ENCODE measurements at places on chromosomes 13 and 19. TPM values are rescaled to one million over a fixed set of nuclear protein-coding genes. Genes with fewer than 3 reads are reported as not detected.

GRCh38 chr19:246551-246950 lies 44.7 kb downstream of the PLPP2 start:
- no peak for DNase-seq

DNA sequence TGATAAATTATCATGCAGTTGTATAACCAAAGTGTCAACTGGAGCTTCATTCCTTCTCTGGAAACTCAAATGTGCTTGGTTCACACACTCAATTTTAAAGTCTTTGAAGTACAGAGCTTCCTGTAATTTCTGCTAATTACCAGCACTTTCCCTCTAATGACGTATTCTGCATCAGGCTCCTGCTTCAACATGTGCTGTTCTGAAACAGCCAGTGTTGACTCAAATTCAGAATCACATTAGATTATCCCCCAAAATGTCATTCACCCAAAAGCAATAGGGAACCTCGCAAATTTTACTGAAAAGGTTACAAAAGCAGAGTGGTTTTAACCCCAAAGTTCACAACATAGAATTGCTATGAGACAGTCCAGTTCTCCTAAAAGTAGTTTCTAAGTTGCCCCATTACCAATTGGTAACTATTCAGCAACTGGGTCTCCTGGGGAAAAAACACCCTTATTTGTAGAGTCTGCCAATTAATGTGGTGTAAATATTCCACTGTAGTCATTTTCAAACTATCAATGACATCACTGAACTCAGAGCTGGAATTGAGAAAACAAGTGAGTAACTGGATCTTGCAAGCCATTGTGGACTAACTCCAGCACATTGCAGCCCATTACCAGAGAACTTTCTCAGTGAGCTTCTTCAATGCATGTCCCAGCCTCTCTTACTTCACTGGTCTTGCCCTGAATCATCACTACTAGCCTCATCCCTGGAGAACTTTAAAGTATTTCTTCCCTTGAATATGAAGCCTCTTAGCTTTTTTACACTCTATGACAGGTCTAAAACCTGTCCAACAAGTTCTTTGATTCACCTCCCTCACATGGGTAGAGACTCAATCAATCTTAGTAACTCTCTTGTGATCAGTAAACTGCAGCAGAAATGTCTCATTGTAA lies 955.4 kb downstream of the EFNB2 start:
- DNase-seq = no peak

DNA sequence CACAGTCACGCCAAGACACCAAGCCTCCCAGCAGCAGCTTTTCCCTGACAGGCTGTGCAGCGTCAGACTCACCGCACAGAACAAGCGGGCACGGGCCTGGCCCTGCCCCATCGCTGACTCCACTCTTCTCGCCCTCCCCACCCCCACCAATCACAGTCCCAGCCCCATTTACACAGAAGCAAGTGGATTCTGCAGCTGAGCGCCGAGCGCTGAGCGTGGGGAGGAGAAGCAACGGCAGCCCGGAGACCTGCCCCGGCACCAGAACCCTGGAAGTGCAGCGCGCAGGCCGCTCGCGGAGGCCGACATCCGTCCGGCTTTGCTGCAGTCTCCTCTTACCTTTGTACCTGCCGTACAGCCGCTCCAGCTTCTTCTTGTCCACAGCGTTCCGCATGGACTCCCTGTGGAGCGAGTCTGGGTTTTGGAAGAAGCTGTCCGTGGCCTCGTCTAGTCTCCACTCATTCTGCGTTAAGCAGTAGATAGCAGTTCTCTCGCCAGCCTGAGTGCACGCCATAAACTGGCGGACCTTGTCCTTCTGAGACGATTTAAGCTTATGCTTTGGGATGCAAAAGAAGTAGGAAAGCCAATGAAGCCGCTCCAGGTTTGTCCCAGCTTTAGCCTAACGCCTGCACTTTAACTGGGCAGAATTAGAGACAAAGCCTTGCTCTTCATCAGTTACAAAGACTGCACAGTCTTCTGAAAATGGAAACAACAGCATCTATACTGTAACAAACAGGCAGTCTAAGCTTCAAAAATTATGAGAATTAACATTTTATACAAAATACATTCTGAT lies 6.8 kb downstream of the DCUN1D2 start:
- DNase-seq = no peak

DNA sequence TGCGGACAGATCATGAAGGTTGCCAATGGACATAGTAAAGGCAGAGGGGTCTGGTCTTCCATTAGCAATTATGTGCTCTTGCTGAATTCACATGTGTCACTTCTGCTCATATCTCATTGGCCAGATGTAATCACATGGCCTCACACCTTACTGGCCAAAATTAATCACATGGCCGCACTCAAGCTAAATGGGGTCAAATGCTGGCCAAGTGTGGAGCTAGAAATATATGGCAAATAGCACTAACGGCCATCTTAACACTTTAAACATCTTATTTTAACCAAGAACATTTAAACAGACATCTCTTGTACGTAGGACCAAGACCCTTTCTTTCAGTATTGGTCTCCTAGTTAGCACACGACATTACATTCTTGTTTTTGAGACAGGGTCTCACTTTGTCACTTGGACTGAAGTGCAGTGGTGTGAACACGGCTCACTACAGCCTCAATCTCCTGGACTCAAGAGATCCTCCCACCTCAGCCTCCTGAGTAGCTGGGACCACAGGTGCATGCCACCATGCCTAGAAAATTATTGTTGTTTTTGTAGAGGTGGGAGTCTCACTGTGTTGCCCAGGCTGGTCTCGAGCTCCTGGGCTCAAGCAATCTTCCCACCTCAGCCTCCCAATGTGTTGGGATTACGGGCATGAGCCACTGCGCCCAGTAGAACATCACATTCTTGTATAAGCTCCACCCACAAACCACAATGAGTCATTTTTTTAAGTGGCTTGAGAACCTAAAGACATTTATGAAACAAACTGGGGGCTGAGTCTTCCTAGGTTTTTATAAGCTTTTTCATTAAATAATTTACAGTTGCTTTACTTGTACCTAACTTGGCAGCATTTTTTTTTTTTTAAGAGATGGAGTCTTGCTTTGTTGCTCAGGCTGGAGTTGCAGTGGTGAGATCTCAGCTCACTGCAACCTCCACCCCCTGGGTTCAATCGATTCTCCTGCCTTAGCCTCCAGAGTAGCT lies 2.9 kb upstream of the PTOV1 start:
- DNase-seq = no peak

DNA sequence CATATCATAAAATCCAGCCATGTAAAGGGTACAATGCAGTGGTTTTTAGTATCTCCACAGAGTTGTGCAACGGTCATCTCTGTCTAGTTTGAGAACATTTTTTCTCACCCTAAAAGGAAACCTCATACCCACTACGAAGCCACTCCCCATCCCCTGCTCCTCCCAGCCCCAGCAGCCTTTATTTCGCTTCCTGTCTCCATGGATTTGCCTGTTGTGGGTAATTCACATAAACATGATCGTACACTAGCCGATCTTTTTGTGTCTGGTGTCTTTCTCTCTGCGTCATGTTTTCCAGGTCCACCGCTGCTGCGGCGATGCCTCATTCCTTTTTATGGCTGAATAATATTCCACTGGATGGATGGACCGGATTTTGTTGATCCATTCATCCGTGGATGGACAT lies 28.6 kb downstream of the BICRA start:
- no peak for DNase-seq

- DNase-seq = no peak
Measured at GRCh38 chr19:45071545-45071938, 4.7 kb downstream of the ZNF296 start.

- DNase-seq = no peak
Measured at GRCh38 chr19:6476155-6476895, 5.3 kb downstream of the DENND1C start.

The SUPT20H gene
- 33.3 TPM for total RNA-seq

DNA sequence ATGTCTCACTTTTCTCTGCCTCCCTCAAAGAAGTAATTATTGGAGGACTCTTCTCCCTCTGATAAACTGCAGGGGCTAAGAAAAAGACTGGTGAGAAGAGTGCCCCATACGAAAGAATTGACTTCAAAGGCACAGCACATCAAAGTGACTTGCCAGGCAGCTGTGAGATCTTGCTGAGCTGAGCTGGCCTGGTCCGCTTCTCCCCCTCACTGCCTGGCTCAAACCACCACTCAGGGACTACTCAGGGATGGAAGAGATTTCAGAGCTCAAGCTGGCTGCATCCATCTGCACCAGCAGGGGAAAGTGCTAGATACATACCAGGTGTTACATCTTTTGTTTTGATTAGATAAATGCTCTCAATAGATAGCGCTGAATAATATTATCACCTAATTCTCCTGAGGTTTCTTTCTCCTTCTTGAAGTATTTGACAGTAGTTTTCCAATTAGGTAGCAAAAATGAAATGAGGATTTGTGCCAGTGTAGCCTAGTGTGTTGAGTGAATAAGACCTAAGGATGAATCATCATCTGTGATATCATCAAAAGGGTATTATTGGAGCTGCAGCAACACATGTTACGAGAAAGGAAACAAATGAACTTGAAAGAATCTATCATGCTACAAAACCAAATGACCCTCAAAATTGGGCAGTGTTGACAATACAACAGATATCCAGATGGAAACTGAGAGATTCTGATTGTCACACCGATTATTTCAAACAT lies 379.8 kb downstream of the TBC1D4 start:
- DNase-seq = no peak

The ODAD3 gene
- total RNA-seq = 0.35 TPM

The SMIM44 gene
- total RNA-seq = not detected

- no peak for DNase-seq
Measured at GRCh38 chr13:83730674-83731073, 151.6 kb downstream of the SLITRK1 start.

DNA sequence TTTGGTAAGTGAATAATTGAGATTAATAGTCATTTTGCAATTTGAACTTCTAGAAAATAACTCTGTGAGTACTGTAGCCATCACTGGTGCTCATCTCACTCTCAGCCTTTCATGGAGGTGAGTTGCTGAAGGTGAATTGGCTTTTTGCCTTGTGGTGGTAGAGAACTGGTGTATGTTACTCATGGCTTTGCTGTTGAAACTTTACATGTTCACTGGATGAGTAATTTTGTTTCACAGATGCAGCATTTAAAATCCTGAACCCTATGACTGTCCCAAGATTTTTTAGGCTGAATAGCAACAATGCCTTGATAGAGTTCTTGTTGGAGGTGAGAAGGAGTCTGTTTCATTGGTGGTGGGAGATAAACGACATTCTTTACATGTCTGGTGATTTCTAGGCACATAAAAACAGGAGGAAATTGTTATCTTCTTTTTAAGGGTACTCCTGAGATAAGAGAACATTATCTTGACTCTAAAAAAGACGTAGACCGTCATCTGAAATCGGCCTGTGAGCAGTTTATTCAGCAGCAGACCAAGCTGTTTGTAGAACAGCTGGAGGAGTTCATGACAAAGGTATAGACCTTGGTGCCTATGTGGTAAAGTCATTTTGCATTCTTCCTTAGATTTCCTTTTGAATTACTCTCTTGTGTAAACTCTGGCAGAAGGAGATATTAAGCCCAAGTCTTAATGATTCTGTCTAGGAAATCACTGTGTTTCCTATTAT lies 53.9 kb downstream of the COG3 start:
- DNase-seq = no peak

DNA sequence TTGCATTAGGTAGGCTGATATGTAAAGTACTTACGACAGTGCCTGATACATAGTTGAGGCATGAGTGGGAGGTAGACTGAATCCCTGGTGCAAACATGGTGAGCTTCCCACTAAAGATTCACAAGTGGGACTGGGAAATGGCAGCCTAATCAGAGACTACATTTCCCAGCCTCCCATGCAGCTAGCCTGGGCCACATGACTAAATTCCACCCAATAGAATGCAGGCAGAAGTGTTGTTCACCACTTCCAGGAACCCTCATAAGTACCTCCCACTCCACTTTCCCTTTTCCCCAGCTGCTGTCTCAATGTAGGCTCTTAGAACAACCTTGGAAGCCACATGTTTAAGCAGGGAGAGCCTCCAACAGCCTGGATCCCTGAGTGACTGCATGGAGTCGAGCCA lies 104.9 kb downstream of the CACNA1A start:
- DNase-seq = no peak

The LILRB4 gene
- total RNA-seq = 14.2 TPM

DNA sequence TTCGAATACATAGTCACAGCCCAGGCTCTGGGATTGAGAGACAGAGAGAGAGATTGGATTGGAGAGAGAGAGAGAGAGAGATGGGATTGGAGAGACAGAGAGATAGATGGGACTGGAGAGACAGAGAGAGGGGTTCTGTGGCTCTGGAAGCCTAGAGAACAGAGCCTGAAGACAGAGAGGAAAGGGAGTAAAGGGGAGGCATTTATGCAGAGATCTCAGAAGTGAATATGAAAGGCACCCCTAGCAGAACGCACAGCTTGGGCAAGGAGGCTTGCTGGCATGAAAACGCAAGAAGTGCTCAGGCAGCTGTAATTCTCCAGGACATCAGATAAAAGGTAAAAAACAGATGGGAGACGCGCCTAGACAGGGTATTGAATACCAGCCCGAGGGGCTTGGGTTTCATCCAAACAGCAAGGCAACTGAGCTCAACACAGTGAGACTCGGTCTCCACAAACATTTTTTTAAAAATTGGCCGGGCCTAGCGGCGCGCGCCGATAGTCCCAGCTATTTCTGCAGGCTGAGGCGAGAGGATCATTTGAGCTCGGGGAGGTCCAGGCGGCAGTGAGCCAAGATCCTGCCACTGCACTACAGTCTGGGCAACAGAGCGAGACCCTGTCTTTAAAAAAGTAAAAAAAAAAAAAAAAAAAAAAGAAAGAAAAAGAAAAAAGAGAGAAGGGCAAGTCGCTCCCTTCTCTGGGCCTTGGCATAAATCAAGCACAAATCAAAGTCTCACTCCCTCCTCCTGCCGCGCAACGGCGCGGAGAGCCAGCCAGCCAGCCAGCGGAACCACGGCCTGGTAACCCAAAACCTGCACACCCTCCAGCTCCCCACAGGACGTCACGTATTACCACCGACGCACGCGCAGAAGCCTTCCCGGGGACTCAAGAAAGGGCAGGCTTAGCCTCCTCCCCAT lies 774 bp upstream of the PPP2R1A start:
- no peak for DNase-seq
